KG1 (cell line): ENCODE measurements at places on chromosomes 3 and 15.

GRCh38 chr3:127647845-127648204 lies 18.8 kb downstream of the PODXL2 start:
- no peak for DNase-seq

DNA sequence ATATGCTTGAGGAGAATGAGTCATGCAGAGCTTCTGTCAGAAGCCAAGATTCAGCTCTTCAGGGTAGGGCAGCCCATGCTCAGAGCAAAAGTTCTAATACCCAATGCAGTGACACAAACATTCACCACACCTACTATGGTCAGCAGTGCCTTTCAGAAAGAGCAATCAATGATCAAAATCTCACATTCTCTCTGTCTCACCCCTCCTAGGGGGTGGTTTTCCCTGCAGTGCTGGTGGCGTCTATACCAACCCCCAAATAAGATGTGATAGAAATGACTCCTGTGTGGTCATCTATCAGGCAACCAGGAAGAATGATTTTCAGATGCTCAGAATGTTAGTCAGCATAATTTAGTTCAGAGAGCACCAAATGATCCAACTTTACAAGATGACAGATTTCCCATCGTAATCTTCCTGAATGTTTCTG lies 385.3 kb downstream of the NTRK3 start:
- no peak for DNase-seq

DNA sequence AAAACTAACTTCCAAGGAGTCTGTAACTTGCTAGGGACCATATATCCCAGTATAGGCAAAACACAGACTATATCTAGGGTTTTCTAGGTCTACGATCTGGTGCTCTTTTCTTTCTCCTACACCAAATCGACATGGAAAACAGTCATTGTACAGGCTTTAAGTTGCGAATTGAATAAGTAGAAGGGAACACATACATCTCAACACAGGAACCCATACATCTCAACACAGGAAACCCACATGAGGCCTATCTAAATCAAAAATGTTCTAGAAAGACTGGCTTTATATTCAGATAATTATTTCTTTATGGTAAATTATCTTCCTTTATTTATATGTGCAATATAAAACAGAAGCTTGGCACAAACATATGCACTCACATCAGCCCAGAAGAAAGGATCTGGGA lies 126.6 kb downstream of the ADAM10 start:
- DNase-seq = no peak

DNA sequence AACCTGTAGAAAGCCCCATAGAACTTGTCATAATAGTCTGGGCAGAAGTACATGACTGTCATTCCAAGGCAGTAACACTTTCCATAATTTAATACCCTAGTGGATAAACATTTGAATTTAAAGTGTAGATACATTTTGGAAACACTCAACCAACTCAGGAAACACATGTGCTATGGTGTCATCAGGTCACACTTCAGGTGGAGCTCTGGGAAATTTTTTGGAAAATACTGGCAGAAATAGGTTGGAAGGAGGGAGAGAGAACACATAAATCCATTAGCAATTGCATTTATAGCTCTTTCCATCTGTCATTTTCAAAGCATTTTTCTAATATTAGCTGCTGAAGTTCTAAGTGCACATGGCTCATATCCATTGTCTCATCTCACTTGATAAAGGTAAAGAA lies 135.7 kb downstream of the MEIS2 start:
- DNase-seq = no peak

DNA sequence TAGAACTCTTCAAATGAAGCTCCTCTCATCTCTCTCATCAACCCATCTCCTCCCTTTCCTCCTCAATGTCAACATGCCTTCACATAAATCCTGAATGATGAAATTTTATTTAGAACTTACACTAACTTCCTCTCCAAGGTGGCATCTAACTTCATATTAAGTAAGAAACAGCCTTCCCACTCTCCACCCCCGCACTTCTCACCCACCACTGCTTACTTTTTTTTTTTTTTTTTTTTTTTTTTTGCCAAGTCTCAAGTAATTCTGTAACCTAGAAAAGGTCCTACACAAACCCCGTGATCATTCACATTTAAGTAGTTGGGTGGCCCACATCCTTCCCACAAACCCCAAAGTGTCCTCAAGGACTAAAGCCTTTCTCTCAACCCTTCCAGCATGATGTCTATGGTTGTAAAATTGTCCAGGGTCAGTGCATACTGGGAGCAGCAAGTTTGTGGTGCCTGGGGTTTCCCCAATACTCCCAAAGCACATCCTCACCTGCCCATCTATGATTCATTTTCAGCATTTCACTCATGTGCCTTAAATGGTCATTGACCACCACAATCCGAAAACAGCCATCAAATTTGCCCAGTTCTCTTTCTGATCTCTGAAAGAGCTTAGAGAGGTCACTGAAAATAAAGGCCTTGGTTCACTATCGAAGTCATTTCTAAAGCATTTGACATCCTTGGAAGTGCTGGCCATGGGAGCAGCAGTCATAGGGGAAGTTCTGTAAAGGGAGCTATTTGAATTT lies 47.2 kb downstream of the CD86 start:
- DNase-seq = no peak

- DNase-seq = no peak
Measured at GRCh38 chr15:35624881-35625280, 78.9 kb upstream of the DPH6 start.

DNA sequence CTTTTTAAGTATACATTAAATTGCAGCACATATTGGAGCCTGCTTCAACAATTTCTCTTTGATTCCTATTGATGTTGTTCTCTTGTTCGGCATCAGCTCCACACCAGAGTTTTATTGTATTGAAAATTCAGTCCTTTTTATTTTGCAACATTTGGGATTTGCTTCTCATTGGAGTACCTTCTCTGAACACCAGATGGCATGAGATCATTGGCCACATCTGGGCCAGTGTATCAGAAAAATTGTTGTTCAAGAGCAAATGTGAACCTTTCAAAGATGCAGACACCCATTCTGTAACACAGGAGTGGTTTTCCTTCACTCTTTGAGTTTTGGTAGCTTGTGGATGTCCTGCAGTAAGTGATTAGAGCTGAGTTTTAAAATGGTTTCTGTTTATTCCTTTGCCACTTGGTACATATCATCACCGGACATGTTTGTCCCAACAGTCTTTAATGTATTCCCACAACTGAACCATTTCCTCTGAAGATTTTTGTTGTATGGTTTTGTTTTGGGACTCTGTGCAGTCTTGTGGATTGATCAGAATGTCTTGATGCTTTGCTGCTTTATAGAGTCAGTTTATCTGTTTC lies 96.1 kb downstream of the MCTP2 start:
- DNase-seq = no peak

GRCh38 chr15:91521996-91522395 lies 331.5 kb upstream of the SLCO3A1 start:
- no peak for DNase-seq

- DNase-seq = no peak
Measured at GRCh38 chr3:32113566-32113965, 7.1 kb downstream of the GPD1L start.
